ENCODE measurements at places on chromosomes 3 and 15.

DNA sequence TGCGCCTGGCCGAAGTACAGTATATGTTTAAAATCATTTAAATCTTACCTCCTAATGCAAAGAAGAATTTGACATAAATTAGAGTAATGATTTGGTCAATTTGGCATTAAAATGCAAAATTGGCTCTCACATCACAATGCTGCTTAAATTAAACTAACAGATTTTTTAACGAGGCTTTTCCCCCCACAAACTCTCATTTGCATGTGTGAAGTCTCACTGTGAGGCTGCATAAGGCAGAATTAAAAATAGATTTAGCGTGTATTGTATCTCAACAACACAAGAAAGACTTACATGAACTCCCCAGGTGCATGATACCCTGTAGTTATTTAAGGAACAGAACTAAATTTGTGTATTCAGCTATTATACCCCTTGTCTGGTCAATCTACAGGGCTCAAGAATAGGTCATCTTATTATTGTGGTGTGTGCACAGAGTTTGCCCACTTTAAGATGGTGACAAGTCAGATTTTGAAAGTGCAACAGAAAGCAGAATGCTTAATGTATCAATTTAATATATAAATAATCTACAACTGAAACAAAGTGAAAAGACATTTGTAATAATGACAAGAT is 897.9 kb downstream of the EPHA3 start:
- DNase-seq = no peak

DNA sequence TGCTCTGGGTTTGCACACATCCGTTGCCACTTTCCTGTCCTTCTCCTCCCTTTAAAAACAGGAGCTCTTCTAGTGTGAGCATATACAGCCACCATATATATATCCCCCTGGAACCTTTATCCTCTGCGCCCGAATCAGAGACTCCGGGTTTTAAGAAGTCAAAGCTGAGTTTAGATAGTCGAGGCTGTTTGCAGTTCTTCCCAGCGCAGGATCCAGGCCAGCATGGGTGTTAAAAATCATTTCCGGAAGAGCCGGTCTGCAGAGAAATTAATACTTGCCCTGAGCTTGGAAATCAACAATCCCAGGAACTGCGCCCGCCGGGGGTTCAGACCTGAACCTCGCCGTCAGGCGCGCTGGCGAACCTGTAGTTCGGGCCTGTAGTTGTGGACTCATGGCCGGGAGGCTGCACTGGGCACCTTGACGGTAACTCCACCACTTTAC is 2.3 kb downstream of the SHOX2 start:
- no peak for DNase-seq

- DNase-seq = no peak
These were observed 72.9 kb downstream of the RPLP1 start for GRCh38 chr15:69525543-69525942.

DNA sequence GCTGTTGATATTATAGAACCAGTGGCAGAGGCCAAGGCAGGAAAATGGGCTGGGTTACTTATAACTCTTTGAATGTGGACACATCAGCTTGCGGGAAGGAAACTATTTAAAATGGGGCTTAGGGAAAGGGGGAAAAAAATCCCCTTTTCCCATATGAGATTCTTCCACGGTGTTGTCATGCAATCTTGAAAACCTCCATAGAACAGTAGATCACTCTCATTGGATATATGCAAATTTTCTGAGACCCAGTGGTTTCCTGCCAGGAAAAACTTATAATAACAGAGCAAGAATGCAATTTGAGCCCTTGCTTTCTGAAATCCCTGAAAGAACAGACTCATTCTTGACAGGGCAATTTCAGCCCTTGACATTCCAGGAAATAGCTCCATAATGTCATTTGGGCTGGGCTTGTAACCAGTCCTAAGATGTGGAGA is 31.1 kb downstream of the TMEM212 start:
- no peak for DNase-seq

DNA sequence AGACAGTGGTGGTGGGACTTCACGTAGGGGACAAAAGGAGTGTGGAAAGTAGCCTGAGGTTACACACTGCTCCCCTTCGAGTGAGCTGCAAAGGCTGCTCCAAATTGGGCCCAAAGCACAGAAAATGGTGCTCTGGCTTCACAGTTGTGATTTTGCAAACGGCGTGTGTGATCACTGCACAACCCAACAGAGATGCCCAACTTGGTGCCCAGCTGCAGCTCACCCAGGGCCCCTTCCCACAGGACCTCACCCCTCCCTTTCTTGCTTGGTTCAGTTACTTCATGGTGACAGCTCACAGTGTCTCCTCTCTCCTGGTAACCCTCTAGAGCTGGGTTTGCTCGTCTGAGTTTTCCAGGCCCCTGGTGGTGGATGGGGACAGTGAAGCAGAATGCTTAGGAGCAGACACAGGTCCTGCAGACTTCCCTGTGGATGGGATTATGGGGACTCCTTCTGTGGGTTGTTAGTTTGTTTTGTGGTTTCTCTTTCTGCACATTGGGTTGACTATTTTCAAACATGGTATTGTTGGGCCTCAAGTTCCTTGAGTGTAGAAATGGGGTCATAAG is 98.3 kb downstream of the TOP2B start:
- DNase-seq = no peak

GRCh38 chr15:45134682-45135604 is 5.1 kb downstream of the DUOX1 start:
- no peak for DNase-seq

GRCh38 chr15:101052031-101052620 is 133.0 kb downstream of the LRRK1 start:
- no peak for DNase-seq

- DNase-seq = no peak
These were observed 31.5 kb upstream of the ADCY5 start for GRCh38 chr3:123480428-123480827.

GRCh38 chr3:53818221-53819162 is 27.7 kb downstream of the CHDH start:
- no peak for DNase-seq

DNA sequence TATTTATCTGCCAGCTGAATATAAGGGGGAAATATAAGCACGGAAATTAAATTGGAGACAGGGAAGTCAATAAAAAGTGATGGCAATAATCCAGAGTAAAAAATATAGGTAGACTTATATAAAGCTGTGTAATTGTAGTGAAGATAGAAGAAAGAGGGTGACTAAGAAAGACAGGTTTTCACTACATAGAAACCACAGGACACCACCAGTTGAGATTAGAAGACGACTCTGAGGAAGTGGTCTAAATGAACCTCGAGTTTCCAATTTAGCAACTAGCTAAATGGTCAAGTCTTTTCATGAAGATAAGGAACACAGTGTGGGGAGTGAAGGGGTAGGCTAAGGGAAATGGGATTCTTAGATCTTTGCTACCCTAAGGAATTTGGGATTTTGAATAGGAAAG is 188.8 kb upstream of the ARL6 start:
- DNase-seq = no peak

DNA sequence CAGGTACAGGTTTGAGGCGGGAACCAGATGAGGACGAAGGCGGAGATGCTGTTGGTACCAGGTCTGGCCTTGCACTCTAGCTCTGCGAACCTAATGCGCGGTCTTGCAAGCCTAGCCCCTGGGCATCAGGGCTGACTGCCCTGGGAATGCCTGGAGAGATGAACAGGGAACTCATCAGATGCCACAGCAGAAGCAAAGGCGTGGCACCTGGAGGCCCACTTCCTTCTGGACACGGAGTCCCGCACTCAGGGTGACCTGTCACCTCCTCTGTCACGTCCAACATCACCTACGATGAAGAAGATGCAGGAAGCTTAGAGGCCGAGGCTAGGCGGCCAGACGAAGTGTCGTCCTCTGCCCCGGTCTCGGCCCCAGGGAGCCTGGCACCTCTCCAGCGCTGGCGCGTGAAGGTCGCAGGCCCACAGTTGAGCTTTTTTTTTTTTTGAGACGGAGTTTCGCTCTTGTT is 9.4 kb downstream of the RPLP1 start:
- no peak for DNase-seq

DNA sequence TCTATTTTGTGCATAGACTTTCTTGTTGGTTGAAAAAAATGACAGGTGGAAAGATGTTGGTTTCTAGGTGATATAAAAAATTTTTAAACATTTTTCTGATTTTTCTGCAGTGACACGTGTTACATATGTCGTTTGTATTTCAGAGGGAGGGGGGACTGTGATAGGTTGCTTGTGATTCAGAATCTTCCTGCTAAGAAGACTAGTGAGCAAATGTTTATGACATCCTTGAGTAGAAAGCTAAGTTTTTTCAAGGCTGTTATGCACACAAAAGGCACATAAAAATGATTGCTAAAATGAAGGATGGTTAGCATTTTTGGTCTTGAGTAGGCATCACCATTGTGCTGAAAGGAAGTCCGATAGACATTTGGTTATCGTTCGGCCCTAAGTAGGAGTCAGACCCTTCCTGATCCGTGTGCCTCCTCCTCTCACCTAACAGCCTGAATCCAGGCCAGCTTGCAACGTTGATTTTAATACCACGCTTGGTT is 1.5 kb downstream of the ZNF639 start:
- no peak for DNase-seq

GRCh38 chr15:33934396-33934795 is 33.9 kb upstream of the CHRM5 start:
- DNase-seq = no peak

DNA sequence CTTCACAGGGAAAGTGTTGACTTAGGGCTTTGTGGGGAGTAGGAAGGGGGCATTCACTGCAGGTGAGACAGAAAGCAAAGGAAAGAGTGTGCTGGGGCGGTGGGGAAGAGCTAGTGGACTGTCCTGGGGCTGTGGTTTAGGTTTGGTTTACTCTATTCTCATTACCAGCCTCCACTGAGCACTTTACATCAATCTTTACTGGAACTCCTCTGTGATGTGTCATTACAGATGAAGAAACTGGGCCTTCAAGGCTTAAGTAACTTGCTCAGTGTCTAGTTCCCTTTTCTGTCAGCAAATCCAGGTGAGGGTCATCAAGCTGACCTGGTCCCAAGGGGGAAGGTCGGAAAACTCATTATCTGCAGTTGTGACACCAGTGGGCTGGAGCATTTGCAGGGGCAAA is 120.2 kb upstream of the PFN2 start:
- no peak for DNase-seq

DNA sequence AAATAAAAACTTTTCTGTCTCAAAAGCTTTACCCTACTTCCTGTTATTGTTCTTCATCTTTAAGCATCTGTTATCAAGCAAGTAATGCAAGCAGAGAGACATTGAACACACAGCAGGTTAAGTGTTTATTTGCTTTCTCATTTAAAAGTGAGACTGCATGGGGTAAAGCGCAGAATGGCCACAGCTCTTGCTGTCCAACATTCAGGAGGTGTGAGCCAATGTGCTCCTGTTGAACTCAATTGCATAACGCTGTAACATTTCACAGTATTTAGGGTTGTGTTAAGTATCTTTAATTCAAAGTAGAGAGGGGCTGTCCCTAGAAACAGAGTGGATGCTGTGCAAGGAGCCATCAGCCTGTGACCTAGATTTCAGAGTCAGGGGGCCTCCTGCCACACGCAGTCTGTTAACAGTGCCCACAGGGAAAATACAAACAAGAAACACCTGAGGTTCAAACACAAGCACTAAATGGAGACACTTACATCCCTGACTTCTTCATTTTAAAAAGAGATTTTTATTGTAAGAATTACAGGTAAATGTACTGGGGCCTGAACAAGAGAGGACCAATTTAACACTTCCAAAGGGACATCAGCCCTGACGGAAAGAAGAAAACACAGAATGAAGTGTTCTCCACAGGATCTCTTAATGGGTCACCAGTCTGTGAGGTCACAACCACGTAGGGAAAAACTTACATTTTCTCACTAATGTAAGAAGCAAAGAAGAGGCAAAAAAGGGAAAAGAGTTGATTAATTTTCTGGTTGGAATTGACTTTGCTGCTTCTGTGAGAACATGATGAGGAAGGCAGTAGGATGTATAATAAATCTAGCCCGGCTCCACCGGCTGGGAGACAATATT is 815.1 kb downstream of the VGLL3 start:
- DNase-seq = no peak

DNA sequence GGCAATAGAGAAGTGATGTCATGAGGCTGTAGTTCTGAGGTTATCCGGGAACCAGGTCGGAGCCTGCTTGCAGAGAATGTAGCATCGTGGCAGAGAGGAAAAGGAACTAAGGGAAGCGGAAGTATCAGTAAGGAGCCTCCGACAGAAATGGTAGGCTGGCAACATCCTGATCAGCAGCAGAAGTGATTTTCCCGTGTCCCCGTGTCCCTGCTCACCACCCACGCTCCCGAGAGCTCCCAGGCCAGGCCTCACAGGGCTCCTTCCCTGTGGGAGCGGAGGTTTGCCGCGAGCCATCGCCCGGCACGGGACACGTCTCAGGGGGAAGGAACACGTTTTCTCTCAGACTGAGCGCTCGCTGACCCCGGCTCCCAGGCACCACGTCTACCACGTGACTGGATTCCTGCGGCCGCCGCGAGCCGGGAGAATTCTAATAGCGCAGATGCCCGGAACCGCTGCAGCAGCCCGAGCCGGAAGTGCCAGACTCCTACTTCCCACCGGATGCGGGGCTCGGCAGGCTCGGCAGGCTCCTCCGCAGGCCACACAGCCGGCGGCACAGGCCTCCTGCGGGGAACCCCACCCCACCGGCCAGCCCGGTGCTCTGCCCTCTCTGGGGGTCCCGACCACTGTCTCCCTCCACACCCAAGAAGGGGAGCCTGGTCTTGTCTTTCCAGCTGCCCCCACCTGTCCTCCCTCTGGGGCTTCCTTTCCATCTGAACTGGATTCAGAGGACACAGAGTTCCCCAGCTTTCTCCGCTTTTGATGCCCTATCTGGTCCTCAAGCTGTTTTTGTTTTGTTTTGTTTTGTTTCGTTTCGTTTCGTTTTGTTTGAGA is 99.3 kb downstream of the BDH1 start:
- DNase-seq = peak; percentile 56

GRCh38 chr15:67161881-67162280 is 92.6 kb downstream of the AAGAB start:
- no peak for DNase-seq

DNA sequence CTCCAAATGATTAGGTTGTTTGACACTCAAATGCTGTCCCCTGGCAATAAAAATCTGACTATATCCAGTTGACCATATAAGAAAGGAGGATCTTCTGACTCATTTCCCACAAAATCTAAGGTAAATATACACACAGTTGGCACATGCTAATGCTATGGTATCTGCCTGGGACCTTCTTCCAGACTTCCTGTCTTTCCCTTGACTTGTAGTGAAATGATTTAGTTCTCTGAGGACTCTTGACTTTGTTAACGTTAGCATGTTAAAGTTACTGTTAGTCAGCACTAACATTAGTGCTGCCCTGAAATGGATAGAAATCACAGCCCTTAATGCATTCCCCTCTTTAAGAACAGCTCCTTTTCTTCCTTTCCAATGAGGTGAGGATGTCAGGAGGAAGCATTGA is 124.3 kb upstream of the LSAMP start:
- DNase-seq = no peak

DNA sequence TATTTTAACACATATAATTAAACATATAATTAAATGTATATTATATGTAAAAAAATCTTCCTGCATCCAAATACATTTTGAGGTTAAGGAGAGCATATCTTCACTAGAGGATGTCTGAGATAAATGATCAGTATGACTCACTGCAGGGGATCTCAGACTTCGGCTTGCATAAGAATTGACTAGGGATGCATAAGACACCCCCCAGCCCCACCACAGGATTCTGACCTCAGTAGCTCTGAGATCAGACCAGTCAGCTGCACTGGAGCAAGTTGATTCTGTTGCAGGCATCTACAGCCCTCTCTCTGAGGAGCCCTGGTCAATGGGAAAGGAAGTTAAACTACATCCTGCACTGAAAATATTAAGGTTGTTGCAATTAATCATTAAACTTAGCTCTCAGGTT is 29.0 kb upstream of the TBC1D21 start:
- no peak for DNase-seq

GRCh38 chr15:91348752-91349500 is 248.9 kb downstream of the SV2B start:
- DNase-seq = no peak

- no peak for DNase-seq
These were observed 9.5 kb downstream of the WNT5A start for GRCh38 chr3:55477306-55478303.

Data from stimulated activated CD4-positive, alpha-beta T cell treated with anti-CD3 and anti-CD28 coated beads, Interleukin-4, amount 100 ng/mL, for 48 hours (primary cell).